Fibroblast of lung (primary cell): ENCODE measurements at places on chromosomes 7 and 10. TPM values are rescaled to one million over a fixed set of nuclear protein-coding genes. Genes with fewer than 3 reads are reported as not detected.

Gene COL1A2
- total RNA-seq: 2,400 and 2,928 TPM in 2 replicates

Gene KCND2
- total RNA-seq: 2.1 TPM in 2 replicates

Gene AKR1C8
- total RNA-seq: not detected in 2 replicates

Gene UCMA
- total RNA-seq: not detected in 2 replicates

Gene WASHC2C
- 34.9 and 64.1 TPM in 2 replicates for total RNA-seq

Gene DNAH11
- under 0.01 and 0.33 TPM in 2 replicates for total RNA-seq

Gene OGDHL
- under 0.01 TPM in 2 replicates for total RNA-seq

Gene POLR2J2
- total RNA-seq: 1.5 and 2.1 TPM in 2 replicates

Gene TBXAS1
- total RNA-seq: 1.3 and 2.1 TPM in 2 replicates

Gene ABCA13
- 0.26 and 10.9 TPM in 2 replicates for total RNA-seq

Gene TBX20
- not detected in 2 replicates for total RNA-seq

Gene CAV2
- total RNA-seq: 60.1 and 119 TPM in 2 replicates

DNA sequence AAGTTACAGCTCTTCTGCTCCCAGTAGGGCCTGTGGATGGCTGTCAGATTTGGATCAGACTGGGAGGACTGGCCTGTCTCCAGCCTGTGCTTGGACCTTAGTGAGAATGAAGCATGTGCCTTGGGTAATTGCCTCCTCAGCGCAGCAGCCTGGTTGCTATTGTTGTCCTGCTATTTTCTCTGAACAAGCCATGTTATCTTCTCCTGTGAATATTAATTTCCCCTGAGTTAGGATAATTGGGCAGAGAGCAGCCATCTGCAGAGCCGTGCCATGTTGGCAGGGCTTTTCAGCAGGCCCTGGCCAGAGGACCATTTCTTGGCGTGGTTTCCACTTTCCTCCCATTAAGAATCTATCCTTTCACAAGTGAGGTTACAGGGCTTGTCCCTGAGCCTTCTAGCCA, 497.3 kb downstream of the SORCS3 start:
- no peaks in the 10 kb centered on the region for H3K4me1 ChIP-seq
- H3K36me3 ChIP-seq: no peaks in the 10 kb centered on the region
- no peak for DNase-seq
- H3K27me3 ChIP-seq: no peaks in the 10 kb centered on the region
- no peak overlapping the region for H3K27ac ChIP-seq
- no peak overlapping the region for H3K4me3 ChIP-seq

DNA sequence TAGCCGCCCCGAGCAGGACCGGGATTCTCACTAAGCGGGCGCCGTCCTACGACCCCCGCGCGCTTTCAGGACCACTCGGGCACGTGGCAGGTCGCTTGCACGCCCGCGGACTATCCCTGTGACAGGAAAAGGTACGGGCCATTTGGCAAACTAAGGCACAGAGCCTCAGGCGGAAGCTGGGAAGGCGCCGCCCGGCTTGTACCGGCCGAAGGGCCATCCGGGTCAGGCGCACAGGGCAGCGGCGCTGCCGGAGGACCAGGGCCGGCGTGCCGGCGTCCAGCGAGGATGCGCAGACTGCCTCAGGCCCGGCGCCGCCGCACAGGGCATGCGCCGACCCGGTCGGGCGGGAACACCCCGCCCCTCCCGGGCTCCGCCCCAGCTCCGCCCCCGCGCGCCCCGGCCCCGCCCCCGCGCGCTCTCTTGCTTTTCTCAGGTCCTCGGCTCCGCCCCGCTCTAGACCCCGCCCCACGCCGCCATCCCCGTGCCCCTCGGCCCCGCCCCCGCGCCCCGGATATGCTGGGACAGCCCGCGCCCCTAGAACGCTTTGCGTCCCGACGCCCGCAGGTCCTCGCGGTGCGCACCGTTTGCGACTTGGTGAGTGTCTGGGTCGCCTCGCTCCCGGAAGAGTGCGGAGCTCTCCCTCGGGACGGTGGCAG, at the start of gene MGMT:
Gene MGMT (plus strand): TSS at position 539 of the 656 bp plus-strand sequence.
- DNase-seq: peak; percentile 84
- H3K4me3 ChIP-seq: peak within 1 kb of the TSS; percentile 71
- H3K27me3 ChIP-seq: no peaks in the 10 kb centered on the region
- H3K27ac ChIP-seq: peak within 1 kb of the TSS; percentile 51
- H3K4me1 ChIP-seq: no peaks in the 10 kb centered on the region

GRCh38 chr10:96708456-96708855, 11.9 kb downstream of the PIK3AP1 start:
- no peaks in the 10 kb centered on the region for H3K4me1 ChIP-seq
- no peaks in the 10 kb centered on the region for H3K36me3 ChIP-seq
- H3K4me3 ChIP-seq: no peak overlapping the region
- H3K27me3 ChIP-seq: no peaks in the 10 kb centered on the region
- DNase-seq: no peak

GRCh38 chr7:28332046-28332445, 80.3 kb upstream of the CREB5 start:
- no peak overlapping the region for H3K4me3 ChIP-seq
- H3K27ac ChIP-seq: no peak overlapping the region
- H3K27me3 ChIP-seq: no peaks in the 10 kb centered on the region
- peaks cover 3% of the 10 kb centered on the region for H3K4me1 ChIP-seq

DNA sequence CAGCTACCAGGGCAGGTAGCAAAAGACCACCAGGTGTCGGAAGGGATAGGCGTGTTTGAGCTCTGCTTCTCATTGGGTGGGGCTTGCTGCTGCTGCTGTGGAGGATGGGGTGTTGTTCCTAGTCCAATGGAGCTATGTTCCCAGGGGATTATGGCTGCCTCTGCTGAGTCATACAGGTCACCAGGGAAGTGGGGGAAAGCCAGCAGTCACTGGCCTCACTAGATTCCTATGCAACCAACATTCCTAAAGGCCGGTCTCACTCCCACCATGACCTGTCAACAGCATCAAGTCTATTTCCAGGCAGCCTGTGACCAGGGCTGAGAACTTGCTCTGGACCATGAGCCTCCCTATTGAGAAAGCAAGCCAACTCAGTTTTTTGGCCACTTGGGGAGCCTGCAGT, 1160.8 kb downstream of the REEP3 start:
- H3K27ac ChIP-seq: no peak overlapping the region
- DNase-seq: peak; percentile 1
- no peaks in the 10 kb centered on the region for H3K4me1 ChIP-seq
- H3K4me3 ChIP-seq: no peak overlapping the region
- H3K27me3 ChIP-seq: no peaks in the 10 kb centered on the region

DNA sequence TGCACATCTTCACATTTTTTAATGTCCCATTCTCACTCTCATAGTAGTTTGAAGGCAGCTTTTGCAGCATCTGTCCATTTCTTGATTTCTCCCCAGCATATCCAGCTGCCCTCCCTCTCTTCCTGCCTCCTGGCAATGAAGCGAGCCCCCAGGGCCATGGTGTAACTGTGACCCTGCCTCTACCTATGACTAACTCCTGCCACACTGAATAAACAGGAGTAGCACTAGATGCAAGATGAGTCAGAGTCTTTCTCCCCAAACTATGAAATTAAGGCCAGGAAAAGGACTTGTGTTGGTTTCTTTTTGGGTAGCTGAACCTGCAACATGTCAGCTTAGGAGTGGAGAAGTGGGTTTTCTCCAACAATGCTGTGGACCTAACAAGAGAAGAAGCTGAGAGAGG, 329.0 kb downstream of the RNLS start:
- no peak overlapping the region for H3K4me3 ChIP-seq
- peak; percentile 90 for DNase-seq
- no peaks in the 10 kb centered on the region for H3K27me3 ChIP-seq
- H3K36me3 ChIP-seq: no peaks in the 10 kb centered on the region

DNA sequence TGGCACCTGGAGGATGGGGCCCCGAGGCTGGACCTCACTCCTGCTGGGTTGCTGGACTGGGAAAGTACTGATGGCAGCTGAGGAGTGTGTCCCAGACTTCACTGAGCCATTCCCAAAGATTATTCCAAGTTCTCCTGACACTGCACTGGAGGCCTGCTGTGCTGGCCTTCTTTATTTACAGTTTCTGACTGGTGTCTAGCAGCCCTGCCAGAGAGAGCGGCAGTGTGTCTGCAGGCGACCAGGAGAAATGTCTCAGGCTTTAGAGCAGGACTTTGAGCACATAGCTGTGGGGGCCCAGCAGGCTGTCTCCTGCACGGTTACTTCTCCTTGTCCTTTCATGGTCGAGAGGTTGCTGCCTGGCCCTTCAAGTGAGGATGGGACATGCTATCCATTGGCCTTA, 16.1 kb downstream of the HTRA1 start:
- H3K36me3 ChIP-seq: no peaks in the 10 kb centered on the region
- H3K27ac ChIP-seq: no peak overlapping the region
- H3K27me3 ChIP-seq: no peaks in the 10 kb centered on the region
- peaks cover 10% of the 10 kb centered on the region for H3K4me1 ChIP-seq
- DNase-seq: no peak

GRCh38 chr7:82674268-82674667, 230.7 kb upstream of the CACNA2D1 start:
- peaks cover 5% of the 10 kb centered on the region for H3K4me1 ChIP-seq
- no peaks in the 10 kb centered on the region for H3K27me3 ChIP-seq
- H3K4me3 ChIP-seq: no peak overlapping the region
- no peak overlapping the region for H3K27ac ChIP-seq
- no peak for DNase-seq
- no peaks in the 10 kb centered on the region for H3K36me3 ChIP-seq

DNA sequence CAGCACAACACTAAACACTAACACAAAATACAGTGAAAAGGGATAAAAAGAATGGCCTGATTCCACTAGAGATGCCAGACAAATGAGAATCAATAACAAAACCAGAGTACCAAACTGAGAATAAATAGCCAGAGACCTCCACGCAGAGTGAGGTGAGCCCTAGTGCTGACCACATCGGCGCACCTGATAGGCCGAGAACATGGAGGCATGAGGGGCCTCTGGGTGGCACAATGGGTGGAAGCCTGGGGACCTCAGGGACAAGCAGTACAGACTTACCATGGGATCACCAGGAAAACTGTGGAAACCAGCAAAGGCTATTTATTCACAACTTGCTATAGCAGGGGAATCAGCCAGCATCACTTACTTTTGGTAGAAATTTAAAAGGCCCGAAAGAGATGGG, 1.8 kb upstream of the CSGALNACT2 start:
- H3K36me3 ChIP-seq: no peaks in the 10 kb centered on the region
- no peaks in the 10 kb centered on the region for H3K27me3 ChIP-seq
- no peak for DNase-seq
- no peak overlapping the region for H3K27ac ChIP-seq

DNA sequence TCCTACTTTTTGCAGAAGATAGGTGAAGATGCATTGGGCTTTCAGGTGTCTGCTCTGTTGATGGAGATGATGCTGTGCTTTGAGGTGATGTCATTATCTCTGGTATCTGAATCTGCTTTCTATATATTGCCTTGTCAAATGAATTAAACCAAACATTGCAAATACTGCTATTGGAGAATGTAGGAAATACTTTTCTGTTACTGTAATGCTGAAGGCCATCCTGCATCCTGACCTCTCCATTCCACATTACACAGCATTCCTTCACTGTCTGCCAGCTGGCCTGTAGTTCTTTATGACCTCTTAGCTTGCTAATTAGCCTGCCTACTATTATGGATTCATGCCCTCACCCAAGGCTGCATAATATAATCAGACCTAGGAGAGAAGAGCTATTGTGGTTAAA, 73.2 kb downstream of the VCL start:
- H3K27ac ChIP-seq: no peak overlapping the region
- peaks cover 23% of the 10 kb centered on the region for H3K4me1 ChIP-seq
- no peaks in the 10 kb centered on the region for H3K27me3 ChIP-seq
- peak; percentile 96 for DNase-seq
- H3K4me3 ChIP-seq: no peak overlapping the region
- H3K36me3 ChIP-seq: peaks cover 17% of the 10 kb centered on the region

DNA sequence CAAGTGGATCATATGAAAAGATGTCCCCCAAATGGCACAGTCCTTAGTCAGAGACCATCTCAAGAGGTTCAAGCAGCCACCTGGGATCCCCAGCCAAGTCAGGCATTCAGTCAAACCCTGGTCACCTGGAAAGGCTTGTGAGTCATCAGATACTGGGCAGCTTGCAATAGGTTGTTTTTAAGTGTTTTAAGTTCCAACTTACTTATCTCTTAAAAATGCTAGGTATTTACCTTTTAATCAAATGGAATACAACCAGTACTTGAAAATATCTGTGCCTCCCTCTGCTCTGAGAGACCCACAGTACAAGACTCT, 262.2 kb downstream of the WDR11 start:
- DNase-seq: no peak
- no peaks in the 10 kb centered on the region for H3K36me3 ChIP-seq
- H3K27ac ChIP-seq: no peak overlapping the region
- H3K27me3 ChIP-seq: no peaks in the 10 kb centered on the region
- no peak overlapping the region for H3K4me3 ChIP-seq

- no peaks in the 10 kb centered on the region for H3K4me1 ChIP-seq
- H3K27me3 ChIP-seq: no peaks in the 10 kb centered on the region
- H3K36me3 ChIP-seq: no peaks in the 10 kb centered on the region
- H3K27ac ChIP-seq: no peak overlapping the region
Observed at GRCh38 chr7:112193915-112194502, 12.2 kb downstream of the DOCK4 start.

DNA sequence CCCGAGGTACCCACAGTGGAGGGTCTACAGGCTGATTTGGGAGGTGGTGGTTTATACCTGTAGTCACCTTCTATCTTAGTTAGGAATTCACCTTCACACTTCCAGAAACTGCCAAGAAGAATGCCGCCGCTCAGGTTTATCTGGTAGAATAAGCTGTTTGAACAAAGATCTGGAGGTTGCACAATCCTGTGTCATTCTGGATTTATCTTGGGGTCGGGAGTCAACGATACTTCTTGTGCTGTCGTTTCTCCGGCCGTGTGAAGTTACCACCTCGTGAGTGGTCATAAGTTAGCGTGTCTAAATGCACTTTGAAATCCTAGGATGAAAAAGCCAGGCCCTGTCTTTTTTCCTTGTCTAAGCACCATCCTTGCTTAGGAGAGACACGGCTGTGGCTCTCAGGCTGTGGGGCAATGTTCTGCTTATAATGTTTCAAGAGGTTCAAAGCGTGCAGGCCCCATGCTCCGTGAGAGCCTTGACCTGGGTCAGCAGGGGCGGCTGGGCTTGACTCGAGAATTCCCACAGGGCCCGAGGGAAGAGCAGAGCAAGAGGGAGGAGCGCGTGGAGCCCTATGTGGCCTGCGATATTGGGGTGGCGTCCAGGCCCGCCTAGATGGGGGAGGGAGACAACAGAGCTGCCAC, 35.5 kb downstream of the GRIFIN start:
- DNase-seq: no peak
- no peaks in the 10 kb centered on the region for H3K36me3 ChIP-seq
- H3K27ac ChIP-seq: no peak overlapping the region
- H3K4me1 ChIP-seq: no peaks in the 10 kb centered on the region
- no peaks in the 10 kb centered on the region for H3K27me3 ChIP-seq
